ENCODE measurements at places on chromosomes 11 and 22.

- DNase-seq, result no peak
Observed at GRCh38 chr11:117670924-117671323, 126.1 kb downstream of the DSCAML1 start.

GRCh38 chr11:129313541-129314297 is 61.9 kb upstream of the BARX2 start:
- DNase-seq, result no peak

GRCh38 chr22:47340851-47341436 is 578.5 kb downstream of the TBC1D22A start:
- DNase-seq, result no peak

DNA sequence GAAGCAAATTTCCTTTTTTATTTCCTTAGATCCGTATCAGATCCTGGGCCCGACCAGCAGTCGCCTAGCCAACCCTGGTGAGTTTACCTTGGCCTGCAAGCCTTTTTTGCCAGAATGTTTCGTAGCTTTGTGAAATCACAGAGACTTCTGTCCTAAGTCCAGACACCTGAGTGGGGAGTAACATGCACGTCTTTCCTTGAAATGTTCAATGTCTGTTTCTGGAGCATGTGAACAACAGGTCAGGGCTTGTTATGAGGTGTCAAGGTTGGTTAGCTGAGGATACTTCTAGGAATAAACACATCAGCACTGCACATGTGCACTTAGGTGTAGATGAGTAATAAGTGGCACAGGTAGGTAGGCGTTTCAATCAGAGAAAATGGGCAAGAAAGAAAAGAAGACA is 58.0 kb downstream of the KCNJ1 start:
- DNase-seq, result no peak

DNA sequence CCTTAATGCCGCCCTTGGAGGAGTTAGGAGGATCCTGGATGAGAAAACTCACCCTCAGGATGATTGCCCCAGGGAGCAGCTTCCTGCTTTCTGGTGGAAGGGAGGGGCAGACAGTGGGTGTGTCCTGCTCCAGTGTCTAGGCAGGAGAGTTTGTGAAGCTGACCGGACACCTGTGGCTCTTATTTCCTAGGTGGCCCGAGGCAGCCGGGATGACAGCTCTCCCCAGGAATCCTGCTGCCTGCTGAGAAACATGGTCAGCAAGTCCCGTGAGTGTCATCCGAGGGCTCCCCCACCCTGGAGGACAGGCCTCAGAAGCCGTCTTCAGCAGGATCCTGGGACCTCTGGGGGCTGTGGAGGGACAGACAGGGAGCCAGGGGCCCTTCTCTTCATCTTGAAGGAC is 50.4 kb downstream of the ST3GAL4 start:
- DNase-seq, result no peak

GRCh38 chr22:45129703-45130524 is 33.8 kb upstream of the NUP50 start:
- no peak for DNase-seq

DNA sequence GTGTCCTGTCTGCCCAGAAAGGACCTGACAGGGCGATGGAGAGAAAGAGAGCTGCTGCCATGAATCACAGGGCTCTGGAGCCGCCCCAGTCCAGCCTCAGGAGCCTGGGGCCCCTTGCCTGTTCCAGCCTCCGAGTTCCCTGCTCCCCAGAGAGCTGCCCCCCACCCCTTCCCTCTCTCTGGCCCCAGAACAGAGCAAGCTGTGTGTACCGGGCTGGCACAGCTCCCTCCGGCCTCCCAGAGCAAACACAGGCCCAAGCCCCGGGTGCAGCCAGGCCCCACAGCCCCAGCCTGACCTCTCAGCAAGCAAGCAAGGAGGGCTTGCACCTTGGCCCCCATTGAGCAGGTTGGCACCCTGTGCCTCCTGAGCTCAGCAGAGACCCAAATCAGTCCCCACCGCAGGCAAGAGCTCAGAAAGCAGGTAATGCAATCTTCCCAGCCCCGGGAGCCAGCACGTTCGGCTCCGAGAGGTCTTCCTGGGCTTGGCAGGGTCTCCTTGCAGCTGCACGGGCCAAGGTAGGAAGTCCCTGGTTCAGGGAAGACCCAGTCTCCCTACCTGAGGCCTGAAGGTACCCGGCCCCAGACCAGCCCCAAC is 1.4 kb downstream of the PACSIN3 start:
- no peak for DNase-seq

- DNase-seq, result no peak
Observed at GRCh38 chr11:44424841-44425240, 114.9 kb upstream of the ALX4 start.

DNA sequence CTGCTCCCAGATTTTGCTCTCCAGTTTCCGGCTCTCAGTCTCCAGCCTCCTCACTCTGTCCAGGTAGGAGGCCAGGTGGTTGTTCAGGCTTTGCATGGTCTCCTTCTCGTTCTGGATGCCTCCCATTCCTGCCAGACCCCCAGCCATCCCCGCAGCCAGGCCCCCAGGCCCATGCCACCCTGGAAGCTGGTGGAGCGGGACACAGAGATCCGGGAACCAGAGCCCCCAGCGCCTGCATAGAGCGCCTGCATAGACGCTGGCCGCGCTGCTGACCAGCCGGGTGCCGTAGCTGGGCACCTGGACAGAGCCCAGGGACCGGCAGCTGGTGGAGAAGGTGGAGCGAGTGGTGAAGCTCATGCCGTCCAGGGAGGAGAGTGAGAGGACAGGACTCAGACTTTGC is 82.7 kb upstream of the LDLRAD3 start:
- DNase-seq, result no peak

DNA sequence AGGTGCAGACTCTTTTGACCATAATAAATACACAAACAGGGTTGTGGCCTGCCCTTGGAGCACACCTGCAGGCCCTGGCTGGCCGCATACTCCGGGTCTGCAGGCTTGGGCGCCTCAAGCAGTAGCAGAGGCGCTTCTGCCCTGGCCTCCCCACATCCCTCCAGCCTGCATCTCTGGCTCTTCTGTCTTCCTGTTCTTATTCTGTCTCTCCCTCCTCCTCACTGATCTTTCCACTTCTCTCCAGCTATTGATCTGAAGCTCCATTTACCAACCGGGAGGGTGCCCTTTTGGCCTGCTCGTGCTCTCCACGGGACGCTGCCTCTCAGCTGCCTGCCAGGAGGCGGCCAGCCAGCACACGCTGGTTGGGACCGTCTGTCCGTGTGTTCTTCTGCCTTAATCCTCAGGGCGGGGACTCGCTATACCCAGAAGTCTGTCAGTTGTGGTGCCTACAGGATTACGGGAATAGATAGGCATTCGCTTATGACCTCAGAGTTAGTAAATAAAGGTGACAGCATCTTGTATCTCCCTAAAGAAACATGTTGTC is 5.2 kb downstream of the UPB1 start:
- no peak for DNase-seq

GRCh38 chr11:57413681-57414080 is 13.2 kb downstream of the SLC43A3 start:
- DNase-seq, result no peak

- no peak for DNase-seq
Observed at GRCh38 chr22:30373331-30374325, 13.6 kb downstream of the RNF215 start.

DNA sequence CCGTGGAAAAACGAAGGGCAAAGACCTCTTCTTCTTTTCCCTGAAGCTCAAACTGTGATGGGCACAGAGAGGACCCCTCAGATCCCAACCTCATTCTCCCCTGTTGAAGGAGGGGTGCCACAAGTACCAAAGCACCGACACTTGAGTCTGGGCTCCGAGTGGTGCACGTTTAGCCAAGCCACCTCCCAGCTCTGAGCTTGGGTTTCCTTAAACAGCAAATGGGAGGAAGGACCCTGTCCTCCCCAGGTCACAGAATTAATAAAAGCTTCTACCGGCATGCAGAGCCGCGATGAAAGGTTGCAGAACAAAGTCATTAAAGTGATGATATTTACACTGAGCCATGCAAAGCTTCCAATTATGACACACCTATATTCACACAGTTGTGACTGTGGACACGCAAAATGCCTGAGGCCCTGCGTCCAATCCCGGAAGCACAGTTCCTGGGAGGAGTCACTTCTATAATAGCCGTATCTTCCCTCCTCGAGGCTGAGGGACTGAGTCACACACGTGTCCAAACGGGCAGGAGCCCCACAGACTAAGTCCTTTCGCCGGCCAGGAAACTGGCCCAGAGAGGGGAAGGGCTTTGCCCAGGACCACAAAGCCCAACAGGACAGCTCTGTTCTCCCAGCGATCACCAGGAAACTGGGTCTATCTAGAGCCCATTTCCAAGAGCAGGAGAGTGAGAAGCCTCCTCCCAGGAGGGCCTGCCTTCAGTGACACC is 922 bp upstream of the CSNK1E start:
- no peak for DNase-seq

GRCh38 chr22:27718186-27719035 is 83.1 kb downstream of the MN1 start:
- no peak for DNase-seq

GRCh38 chr11:67435031-67435726 is 2.3 kb downstream of the PTPRCAP start:
- no peak for DNase-seq

DNA sequence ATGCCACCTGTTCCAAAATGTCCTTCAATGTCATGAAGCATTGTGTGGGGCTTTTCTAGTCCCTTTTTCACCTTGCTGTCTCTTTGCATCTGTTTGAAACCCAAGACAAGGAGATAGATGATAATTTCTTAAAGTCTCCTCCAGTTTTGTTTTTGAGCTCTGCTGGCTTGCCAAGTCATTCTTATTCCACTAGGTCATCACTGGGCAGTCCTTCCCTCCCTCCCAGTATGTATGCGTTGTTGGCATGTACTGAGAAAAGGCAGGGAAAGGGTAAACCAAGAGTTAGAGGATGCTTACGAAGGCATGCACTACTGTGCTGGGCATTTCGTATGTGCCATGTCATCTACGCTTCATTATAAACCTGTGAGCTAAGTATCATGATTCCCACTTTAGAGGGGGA is 78.6 kb downstream of the PARVA start:
- DNase-seq, result no peak

- no peak for DNase-seq
Observed at GRCh38 chr11:72972496-72973128, 158.4 kb downstream of the ATG16L2 start.

- DNase-seq, result no peak
Observed at GRCh38 chr11:78788533-78788932, 213.9 kb upstream of the NARS2 start.

DNA sequence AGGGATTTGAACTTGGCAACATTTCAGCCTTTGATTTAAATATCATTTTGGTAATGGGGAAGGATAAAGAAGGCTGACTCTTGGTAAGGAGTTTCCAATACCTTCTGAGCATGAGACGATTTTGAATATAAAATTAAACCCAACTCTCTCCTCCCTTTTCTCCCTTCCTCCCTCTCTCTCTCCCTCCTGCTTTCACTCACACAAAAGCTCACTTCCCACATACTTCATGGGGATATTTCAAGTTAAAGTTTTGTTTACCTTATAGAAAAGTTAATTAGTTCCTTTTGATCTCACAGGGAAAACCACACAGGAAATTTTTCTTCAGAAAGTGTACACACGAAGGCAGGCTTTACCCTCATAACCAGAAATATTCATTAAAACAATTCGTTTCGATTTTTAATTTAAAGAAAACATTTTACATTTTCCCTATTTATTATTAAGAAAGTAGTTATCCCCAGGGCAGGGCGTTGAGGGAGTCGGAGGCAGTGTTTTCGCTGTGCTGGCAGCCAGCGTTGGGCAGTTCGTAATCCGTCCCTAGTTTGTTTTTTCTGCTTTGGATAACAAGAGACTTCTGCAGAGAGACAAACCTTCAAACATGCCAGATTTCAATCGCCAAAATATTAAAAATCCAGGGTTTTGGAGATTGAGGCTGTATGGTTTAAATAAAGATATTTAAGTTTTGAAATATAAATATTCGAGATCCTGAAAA is 25.3 kb upstream of the ALX4 start:
- no peak for DNase-seq

- no peak for DNase-seq
Observed at GRCh38 chr11:10540546-10540914, 457 bp downstream of the RNF141 start.

GRCh38 chr11:76410851-76411357 is 29.8 kb downstream of the GVQW3 start:
- DNase-seq, result no peak

- DNase-seq, result no peak
Observed at GRCh38 chr11:118918128-118918685, 7.5 kb downstream of the BCL9L start.

DNA sequence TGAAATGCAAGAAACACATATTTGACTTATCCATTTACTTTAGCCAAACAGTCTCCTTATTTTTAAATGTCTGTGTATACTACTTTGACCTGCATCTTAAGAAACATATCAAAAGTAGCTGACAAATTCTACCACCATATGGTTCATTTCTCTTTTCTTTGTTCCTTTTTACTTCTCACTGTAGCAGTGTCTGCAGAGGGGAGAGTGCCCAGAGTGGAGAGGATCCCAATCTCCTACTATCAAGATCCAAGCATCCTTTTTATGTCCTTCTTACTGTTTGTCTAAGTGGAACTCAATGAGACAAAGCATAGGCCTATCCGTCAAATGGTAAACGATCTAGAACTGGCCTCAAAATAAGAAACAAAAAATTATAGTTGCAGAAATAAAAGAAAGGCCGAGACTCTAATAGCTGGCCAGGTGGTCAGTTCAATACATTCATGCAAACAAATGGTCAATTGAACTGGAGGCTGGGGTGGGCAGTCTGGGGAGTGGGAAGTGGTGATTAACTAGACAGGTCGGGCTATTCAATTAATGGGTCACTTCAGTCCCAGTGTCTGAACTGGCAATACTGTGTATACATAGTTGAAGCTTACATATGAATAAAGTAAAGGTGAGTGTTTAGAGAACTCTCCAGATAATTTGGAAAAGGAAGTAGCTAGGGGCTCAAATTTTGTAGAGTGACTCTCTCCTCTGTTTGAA is 149.1 kb downstream of the MAML2 start:
- DNase-seq, result no peak

- no peak for DNase-seq
Observed at GRCh38 chr22:40853333-40853732, 3.1 kb downstream of the ST13 start.

- DNase-seq, result no peak
Observed at GRCh38 chr22:26767351-26768155, 110.2 kb downstream of the MIAT start.

DNA sequence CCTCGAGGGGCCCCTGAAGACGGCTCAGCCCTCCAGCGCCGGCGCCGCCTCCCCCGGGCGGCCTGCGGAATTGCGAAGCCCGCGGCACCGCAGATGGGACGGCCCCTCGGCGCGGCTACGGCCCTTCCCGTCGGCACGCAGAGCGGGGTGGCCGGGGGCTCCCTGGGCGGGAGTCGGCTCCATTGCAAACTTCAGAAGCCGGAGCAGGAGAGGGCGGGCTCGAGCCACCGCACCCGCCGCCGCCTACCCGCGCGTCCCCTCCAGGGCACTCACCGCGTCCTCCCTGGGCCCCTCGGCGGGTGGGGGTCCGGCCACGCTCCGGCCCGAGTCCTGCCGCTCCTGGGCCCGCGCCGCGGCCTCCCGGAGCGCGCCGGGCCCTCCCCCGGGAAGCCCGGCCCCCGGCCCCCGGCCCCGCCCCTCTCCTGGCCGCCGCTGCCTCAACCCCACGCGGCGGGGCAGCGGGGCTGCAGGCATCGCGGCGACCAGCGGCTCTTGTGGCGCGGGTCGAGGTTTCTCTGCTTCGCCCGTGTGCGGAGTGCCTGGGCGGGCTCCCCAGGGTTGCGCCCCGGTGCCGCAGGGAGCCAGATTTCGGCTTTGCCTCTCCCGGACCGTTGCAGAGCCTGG is at the start of gene PACSIN3:
PACSIN3 (minus strand) TSS at position 359 of the 624 bp plus-strand sequence. CDS start 3,707 bp downstream, outside the sequence.
- no peak for DNase-seq

GRCh38 chr11:123306531-123306930 is 111.5 kb upstream of the CLMP start:
- DNase-seq, result no peak

- no peak for DNase-seq
Observed at GRCh38 chr11:34405079-34405858, 33.5 kb upstream of the CAT start.
